ENCODE measurements at places on chromosomes 1 and 21. TPM values are rescaled to one million over a fixed set of nuclear protein-coding genes. Genes with fewer than 3 reads are reported as not detected.

GRCh38 chr1:178101654-178102053 is 7.8 kb downstream of the RASAL2 start:
- DNase-seq: no peak

- DNase-seq: no peak
Observed at GRCh38 chr1:246086191-246086590, 420.9 kb downstream of the SMYD3 start.

- no peak for DNase-seq
Observed at GRCh38 chr1:211359876-211360275, 33.2 kb downstream of the TRAF5 start.

- DNase-seq: no peak
Observed at GRCh38 chr1:5189384-5189783, 535.0 kb downstream of the AJAP1 start.

- no peak for DNase-seq
Observed at GRCh38 chr1:86202552-86203340, 46.2 kb upstream of the COL24A1 start.

DNA sequence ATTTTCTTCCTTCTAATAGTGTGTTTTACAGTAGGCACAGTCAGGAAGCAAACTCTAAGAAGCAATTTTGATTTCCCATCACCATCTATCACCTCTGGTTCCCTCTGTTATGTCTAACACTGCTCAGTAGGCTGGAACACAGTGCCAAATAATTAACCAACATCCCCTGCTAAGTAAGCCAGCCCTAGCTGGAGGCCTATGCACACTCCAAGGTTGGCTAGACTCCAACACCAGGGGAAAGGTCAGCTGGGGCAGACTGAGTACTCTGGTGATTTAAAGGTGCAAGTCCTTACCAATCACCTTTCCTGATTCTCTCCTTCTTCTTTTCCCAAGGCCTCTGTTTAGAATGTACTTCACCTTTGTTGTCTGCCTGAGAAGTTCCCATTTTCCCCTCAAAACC is 46.5 kb upstream of the BEND5 start:
- DNase-seq: no peak

- peak; percentile 87 for DNase-seq
Observed at GRCh38 chr1:154937085-154937987, 817 bp upstream of the PMVK start.

DNA sequence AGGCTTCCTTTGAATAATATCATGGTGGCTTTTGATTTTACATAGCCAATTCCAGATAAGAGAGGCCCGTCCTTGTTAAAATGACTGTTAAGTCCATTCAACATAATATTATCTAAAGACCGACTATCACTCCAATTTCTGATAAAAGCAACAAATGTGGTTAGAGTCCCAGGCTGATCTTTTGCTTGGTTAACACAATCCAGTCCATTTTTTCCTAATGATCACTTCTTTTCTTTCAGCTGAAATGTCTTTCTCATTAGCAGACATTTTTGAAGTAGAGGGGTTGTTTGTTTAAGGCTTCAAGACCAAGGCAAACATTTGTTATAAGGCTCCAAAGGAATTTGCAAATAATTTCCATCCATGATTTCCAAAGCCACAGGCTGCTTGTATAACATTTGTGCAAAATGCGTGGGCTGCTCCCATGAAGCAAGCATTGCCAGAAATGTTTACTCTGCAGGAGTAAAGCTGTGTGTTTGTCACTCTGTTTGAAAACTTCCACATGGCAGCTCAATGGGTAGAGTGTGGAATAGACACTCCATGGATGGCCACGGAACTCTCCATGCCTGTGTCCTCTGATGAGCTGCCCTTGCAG is 111.5 kb downstream of the PSMG1 start:
- DNase-seq: no peak

The RIMS3 gene
- 14.0 TPM for total RNA-seq

The TMCO4 gene
- 22.7 TPM for total RNA-seq

The ZSWIM5 gene
- 0.55 TPM for total RNA-seq

The CAMSAP2 gene
- 40.3 TPM for total RNA-seq

The BEND5 gene
- not detected for total RNA-seq

The RIIAD1 gene
- total RNA-seq: not detected

The WDR64 gene
- not detected for total RNA-seq

The RAP1A gene
- total RNA-seq: 45.4 TPM

The FMOD gene
- not detected for total RNA-seq

The SH3D21 gene
- total RNA-seq: 18.3 TPM
